ENCODE measurements at places on chromosomes 12 and 14.

DNA sequence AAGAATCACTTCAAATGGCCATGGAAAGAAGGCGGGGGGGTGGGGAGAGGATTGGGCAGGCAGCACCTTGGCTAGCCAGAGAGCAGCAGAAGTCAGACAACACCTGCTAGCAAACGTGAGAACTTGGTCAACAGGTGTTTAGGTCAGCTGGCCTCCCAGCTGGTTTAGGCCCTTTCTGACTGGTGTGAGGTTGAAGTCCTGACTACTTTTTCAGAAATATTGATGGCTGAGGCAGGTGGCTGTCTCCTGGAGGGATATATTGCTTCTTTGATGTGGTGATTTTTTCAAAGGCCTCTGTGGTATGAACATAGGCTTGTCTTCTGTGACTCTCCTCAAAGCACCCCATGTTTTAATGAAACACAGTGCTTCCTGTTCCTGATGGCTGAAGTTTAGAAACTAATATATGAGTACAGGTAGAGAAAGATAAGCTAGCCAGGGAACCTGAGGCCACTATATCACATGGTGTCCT is 238.2 kb upstream of the SSTR1 start:
- no peak for DNase-seq

DNA sequence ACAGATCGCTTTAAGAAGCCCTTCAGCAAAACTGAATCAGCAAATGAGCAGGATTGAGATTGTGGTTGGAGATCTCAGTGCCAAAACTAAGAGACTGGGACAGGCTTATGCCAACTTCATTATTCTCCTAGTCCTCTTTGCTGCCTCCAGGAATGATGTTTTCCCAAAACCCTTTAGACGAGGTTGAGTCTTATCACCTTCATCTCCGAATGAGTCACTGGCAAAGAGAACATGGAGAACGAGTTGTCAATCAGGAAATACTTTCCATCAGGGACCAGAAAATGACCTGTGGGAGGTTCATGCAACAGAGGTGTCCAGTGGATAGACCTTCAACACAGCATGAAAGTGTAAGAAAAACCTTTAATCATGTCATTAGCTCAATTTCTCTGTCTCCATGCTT is 461.5 kb downstream of the RMST start:
- DNase-seq, result no peak

- no peak for DNase-seq
Observed at GRCh38 chr12:101564912-101565311, 29.9 kb upstream of the MYBPC1 start.

- DNase-seq, result peak; percentile 80
Observed at GRCh38 chr14:68544081-68544892, 248.6 kb downstream of the ZFP36L1 start.

- DNase-seq, result no peak
Observed at GRCh38 chr12:2344885-2345284, 292.1 kb downstream of the CACNA1C start.

DNA sequence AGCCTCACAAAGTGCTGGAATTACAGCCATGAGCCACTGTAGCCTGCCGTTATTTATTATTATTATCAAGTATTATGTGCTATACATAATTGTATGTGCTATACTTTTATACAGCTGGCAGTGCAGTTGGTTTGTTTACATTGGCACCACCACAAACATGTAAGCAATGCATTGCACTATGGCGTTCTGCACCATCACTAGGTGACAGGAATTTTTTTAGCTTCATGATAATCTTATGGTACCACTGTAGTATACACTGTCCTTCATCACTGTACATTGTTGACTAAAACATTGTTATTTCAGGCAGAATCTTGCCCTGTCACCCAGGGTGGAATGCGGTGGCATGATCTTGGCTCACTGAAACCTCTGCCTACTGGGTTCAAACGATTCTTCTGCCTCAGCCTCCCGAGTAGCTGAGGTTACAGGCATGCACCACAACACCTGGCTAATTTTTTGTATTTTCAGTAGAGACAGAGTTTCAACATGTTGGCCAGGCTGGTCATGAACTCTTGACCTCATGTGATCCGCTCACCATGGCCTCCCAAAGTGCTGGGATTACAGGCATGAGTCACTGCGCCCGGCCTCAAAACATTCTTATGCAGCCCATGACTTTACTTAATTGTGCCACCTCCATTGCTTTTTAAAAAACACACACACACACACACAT is 17.1 kb downstream of the MRPL42 start:
- no peak for DNase-seq

- no peak for DNase-seq
Observed at GRCh38 chr12:65672441-65672840, 151.8 kb upstream of the HMGA2 start.

DNA sequence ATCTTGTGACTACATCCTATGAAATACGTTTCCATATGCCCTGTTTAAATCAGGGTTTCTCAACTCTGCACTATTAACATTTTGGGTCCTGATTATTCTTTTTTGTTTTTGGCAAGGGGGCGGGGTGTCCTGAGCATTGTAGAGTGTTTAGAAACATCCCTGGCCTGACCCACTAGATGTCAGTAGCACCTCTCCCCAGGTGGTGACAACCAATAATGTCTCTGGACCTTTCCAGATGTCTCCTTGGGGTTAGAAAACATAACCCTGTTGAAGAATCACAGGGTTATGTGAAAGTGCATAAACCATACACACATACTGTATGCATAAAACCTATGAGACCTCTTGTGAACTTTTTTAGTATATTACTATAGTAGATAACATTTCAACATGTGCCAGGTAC is 1.4 kb downstream of the ACAD10 start:
- no peak for DNase-seq

DNA sequence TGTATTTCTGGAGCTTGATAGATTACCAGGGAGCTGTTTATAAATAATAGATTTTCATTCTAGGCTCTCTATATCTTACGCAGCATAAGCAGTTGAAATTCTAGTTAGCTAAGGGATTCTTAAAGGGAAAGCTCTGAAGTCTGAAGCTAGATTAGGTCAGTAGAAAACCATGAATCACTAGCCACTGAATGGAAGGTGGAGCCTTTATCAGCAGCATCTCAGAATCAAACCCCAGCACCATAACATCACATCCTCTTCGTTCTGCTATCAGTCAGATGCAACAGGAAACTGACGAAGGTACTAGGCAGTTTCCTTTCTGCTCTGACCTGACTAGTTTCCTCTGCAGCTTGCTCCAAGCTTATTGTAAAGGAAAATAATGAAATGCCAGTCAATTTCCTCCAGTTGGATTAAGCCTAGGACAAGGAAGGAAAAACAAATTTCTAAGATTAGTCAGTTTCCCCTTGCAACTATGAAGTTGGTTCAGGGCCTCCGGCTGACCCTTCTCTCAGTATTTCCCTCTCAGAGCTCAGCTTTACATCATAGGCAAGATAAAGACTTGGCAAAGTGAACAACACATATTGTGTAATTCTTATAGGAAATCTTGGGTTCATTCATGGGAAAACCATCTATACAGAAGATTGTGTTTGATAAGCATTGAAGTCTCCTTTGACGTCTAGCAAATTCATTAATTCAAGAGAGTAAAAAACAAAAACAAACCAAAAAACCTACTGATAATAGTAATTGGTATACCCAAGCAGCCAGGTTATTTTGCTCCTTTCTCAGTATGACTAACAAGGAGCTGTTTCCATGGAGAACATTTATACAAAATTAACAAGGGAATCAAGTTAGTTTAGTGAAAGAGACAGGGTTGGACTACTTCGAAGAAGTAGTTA is 43.4 kb upstream of the CFAP54 start:
- DNase-seq, result peak; percentile 100

GRCh38 chr12:12725956-12726554 is 8.9 kb downstream of the CDKN1B start:
- no peak for DNase-seq

- peak; percentile 8 for DNase-seq
Observed at GRCh38 chr12:59736786-59737185, 141.0 kb downstream of the SLC16A7 start.

DNA sequence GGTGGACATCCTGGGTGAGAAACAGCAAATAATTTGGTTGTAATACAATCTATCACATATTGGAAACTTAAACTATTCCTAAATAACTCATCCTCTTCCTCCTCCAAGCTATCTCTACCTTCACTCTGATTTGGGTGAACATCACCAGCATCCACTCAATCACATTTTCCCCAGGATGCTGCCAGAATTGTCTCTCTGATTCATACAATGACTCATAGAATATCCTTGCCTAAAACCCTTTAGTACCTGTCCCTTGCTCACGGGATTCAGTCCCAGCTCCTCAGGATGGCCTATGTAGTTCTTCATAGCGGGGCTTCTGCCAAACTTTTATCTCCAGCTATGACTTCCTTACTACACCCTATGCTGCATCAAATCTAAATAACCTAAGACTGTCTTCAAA is 146.8 kb downstream of the EMP1 start:
- no peak for DNase-seq

- DNase-seq, result no peak
Observed at GRCh38 chr12:46380022-46380796, 7.6 kb upstream of the SLC38A2 start.

DNA sequence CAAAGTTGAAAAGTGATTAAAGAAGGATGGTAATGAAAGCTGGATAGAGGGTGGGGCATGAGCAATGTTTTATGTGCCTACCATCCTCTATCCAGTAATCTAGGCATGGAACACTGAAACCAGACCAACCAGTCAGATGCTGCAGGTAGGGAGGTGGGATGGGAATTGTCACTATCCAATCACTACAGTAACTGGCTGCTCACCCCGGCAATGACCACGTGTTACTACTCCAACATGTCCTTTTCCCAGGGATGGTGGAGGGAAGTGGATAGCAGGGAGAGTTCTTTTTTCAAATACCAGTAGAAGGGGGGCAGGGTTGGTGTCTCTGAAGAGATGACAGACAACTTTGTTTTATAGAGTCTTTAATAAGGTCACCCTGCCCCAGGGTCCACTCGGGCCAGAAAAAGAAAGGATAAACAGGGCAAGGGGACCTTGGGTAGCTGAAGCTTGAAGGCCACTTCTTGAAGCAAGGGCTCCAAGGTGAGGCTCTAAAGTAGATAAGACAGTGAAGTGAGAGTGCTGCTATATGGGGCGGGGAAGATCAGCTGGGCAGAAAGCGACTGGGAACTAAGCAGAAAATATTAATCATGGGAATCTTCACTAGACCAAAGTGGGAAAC is 14.7 kb upstream of the CDH24 start:
- DNase-seq, result no peak

DNA sequence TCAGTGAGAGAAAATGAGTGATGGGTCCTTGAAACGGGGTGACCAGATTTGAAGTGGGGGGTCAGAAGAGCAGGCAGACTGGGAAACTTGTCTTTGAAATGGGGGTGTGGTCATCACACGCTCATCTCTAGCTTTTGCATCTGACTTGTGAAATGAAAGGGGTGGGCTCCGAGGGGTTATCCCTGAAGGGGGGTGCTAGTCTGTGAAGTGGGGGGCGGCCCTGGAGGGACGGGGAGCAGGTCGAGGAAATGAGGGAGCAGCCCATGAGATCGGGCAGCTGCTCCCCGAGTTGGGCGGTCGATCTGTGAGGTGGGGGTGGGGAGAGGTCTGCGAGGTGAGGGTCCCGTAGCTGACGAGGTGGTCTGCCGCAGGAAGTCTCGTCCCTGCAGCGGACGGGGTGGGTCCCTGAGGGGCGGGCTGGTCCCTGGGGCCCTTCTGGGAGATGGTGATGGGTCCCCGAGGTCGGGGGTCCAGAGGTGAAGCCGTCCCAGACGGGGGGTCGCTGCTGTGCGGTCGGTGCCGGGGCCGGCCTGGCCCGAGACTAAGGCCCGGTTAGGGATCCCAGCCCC is 542 bp downstream of the PXN start:
- DNase-seq, result no peak

GRCh38 chr12:81797100-81797499 is 38.0 kb upstream of the PPFIA2 start:
- DNase-seq, result no peak

DNA sequence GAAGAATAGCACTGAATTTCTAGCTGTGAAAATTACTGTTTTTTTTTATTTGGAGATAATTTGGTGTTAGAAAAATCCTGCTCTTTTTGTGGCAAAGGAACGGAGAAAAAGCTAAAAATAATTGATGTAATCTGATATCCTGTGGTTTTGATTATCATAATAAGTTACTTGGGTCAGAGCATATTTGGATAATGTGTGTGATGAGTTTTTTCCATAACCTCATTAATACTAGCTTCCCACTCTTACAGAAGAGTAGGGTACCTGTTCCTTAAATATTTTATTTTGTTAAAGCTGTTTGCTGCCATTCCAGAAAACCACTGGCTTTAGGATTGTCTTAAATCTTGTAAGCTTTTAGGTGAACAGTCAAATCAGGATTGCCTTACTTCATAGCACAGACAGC is 4.7 kb downstream of the PSMC6 start:
- DNase-seq, result no peak

- DNase-seq, result no peak
Observed at GRCh38 chr12:92378682-92379479, 233.2 kb upstream of the BTG1 start.

GRCh38 chr14:53875324-53875897 is 81.2 kb downstream of the BMP4 start:
- no peak for DNase-seq

- DNase-seq, result peak; percentile 17
Observed at GRCh38 chr12:66035288-66035966, 95.1 kb downstream of the LLPH start.

- DNase-seq, result no peak
Observed at GRCh38 chr14:64758691-64759554, 54.7 kb downstream of the PLEKHG3 start.

DNA sequence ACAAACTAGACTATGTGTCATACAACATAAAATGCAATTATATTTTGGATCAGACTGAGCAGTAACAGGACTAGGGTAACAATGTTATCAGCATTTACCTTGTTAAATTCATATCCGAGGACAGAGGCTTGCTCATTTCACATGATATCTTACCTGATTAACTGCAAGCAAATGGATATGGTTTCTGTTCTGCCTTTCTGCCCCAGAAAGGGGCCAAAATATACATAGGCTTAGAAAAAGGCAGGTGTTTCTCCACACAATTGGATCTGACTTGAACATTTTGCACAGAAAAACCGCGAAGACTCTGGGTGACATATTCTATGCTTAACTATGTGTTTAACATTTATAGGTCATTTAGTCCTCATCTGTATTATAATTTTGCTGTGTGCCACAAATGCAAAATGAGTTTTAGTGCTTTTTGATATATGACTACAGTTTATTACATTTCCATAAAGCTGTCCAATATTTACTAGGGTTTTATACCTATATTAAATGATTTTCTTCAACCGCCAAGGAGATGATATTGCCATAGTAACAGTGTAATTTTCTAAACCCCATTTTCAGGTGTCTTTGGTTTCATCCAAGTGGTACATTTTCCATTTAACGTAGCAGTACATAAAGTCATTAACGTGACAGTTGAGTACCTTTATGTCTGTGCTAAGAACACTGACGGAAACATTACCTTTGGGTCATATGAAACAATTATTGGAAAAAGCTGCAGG is 249.3 kb upstream of the KRR1 start:
- DNase-seq, result no peak

- DNase-seq, result peak; percentile 66
Observed at GRCh38 chr12:10069099-10069498, 29.7 kb downstream of the CLEC1A start.

GRCh38 chr12:26768611-26769603 is 64.1 kb downstream of the ITPR2 start:
- DNase-seq, result no peak

GRCh38 chr14:104687601-104688504 is 1.6 kb upstream of the INF2 start:
- DNase-seq, result no peak
